ENCODE measurements at places on chromosomes 2 and 18.

GRCh38 chr18:48171490-48172188 is 237.5 kb downstream of the ZBTB7C start:
- DNase-seq, result no peak

- no peak for DNase-seq
These were observed 42.4 kb downstream of the POMC start for GRCh38 chr2:25125976-25126375.

GRCh38 chr2:174964404-174964803 is 40.8 kb downstream of the CHN1 start:
- DNase-seq, result no peak

DNA sequence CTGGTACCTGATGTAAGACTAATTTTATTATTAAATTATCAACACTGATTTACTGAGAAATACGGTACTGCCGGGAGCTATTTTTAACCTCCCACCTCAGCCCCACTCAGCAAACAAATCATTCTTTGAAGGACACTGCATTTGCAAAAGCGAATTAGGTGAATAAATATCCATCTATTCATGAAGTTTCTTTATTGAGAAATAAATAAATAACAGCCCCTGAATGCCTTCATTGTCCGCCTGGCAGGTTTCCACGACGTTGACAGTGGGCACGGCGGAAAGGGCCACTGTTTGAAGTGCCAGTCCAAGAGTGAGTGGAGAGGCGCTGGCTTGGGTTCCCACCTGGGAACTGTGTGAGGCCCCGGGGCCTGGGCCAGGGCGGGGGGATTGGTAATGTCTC is 15.7 kb downstream of the C1QL2 start:
- no peak for DNase-seq

DNA sequence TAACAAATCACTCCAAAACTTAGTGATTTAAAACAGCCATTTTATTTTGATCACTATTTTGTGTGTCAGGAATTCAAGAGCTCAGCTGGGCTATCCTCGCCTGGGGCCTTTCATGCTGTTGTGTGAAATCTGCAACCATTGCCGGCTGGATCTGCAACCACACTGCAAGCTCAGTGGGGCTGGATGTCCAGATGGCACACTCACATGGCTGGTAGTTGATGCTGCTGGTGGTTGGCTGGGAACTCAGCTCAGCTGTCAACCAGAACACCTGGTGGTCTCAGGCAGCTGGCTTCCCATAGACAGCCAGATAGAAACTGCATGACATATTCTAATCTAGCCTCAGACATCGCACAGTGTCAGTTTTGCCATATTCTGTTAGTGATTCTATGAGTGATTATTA is 30.6 kb upstream of the AP1S3 start:
- no peak for DNase-seq

DNA sequence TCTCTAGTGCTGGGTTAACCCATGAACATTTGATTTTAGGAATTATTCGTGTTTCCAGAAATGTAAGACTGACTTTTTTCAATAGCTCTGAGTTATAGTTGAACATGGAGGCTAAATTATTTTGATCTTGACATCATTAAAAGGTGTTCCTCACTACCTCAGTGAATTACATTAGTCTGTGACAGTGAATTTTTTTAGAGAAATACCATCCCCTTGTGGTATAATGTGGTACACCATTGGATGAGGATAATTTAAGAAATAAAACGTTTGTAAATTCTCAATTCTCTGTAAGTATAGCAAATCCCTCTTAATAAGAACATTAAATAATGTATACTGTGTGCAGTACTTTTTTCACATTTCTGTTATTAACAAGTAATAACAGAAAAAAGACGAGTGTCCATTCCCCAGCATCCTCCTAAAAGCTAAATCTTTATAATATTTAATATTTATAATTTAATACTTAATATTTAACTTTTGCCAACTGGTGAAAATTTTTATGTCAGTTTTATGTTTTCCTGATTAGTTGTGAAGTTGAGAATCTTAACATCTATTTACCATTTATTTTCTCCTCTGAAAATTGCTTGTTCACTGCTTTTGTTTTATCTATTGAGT is 70.3 kb upstream of the CWC22 start:
- DNase-seq, result no peak

DNA sequence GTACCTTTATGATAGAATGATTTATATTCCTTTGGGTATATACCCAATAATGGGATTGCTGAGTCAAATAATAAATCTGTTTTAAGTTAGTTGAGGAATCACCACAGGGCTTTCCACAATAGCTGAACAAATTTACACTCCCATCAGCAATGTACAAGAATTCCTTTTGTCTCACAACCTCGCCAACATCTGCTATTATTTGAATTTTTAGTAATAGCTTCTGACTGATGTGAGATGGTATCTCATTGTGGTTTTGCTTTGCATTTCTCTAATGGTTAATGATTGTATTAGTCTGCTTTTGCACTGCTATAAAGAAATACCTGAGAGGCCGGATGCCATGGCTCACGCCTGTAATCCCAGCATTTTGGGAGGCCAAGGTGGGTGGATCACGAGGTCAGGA is 1387.6 kb upstream of the ACVR2A start:
- DNase-seq, result no peak

DNA sequence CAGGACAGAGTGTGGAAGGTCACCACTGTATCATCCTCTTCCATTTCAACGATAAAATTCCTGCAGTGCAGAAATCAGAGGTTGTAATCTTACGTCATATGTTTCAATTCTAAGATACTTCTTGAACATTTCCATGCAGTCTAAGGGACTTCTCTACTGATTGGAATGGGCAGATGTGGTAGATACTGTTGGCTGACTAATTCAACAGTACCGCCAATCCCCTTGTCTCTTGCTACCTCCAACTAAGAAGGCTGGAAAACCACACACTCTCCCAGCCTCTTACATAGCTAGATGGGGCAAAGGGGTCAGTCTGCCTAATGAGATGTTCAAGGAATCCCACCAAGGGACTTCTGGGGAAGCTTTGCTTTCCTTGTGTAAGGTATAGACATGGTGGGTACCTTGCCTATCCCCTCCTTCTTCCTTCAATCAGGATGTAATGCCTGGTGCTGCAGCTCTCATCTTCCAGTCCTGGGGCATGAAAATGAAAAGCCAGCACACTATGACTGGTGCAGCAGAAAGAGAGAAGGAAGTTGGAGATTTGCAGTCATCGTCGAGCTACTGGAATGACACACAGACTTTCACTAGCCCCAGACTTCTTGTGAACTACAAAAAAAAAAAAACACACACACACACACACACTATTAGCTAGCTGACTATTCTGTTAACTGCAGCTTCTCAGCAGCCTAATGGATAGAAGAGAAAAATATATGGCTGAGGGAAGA is 84.1 kb downstream of the ALPK2 start:
- no peak for DNase-seq

DNA sequence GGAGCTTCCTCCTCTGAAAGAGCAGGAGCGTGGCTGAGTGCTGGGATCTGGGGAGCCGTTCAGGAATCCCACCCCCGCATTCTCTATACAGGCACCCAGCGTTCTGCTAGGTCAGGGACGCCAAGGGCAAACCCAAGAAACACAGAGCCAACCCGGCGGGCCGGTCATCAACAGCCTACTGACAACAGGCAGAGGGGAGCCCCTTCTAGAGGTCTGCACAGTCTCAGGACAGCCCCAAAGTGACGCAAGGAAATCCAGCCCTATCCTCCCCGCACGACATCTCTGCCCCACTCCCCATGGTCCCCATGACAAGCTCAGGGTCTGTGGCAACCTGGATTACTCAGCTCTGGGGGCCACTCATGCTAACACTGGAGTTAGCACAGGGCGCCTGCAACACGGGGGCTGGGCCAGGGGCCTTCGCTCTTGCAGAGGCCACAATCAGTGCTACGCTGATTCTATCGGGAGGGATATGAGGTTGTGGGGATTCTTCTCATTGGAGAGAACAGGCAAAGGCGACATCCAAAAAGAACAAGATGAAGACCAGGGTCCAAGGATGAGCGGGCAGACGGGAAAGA is 81.6 kb downstream of the PXDN start:
- no peak for DNase-seq

GRCh38 chr2:105391058-105391627 is 7.7 kb downstream of the FHL2 start:
- no peak for DNase-seq

- no peak for DNase-seq
These were observed 86.6 kb downstream of the WDSUB1 start for GRCh38 chr2:159199761-159200465.

GRCh38 chr2:60717691-60718090 is 38.4 kb upstream of the PAPOLG start:
- no peak for DNase-seq

DNA sequence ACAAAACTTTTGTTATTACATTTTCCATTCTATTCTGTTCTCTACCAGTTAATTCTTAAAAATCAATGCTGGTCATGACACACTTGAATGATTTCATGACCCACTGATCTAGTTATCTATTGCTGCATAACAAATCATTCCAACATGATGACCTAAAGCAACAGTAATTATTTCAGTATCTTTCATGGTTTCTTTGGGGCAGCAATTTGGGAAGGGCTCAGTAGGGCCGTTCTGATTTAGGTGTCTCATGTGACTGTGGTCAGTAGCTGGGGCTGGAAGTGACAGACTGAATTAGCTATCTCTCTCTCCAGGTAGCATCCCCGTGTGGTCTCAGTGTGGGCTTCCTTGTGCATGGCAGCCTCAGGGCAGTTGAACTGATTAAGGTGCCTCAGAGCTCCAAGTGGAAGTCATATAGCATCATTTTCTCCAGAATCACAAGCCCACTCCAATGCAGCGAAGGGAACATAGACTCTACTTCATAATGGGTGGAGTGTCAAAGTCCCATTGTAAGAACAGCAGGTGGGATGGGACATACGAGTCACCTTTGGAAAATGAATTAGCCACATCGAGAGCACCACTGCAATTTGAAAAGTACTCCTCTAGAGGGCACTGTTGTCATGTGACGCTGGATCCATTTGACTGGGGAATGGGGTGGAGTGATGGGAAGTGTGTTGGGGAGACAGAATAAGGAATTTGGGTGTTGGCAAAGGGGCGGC is 39.1 kb upstream of the FAM136A start:
- peak; percentile 54 for DNase-seq

- DNase-seq, result no peak
These were observed 146.6 kb downstream of the HAUS1 start for GRCh38 chr18:46250812-46251173.

GRCh38 chr2:109318949-109319342 is 189.9 kb downstream of the SH3RF3 start:
- no peak for DNase-seq

- DNase-seq, result no peak
These were observed 56.8 kb upstream of the CCDC85A start for GRCh38 chr2:56127010-56127409.
